Thymus (tissue), 14 donors: ENCODE measurements at places on chromosomes 1 and 21.

GRCh38 chr1:111275079-111275478 is 15.6 kb upstream of the CHIA start:
- no peak for DNase-seq

DNA sequence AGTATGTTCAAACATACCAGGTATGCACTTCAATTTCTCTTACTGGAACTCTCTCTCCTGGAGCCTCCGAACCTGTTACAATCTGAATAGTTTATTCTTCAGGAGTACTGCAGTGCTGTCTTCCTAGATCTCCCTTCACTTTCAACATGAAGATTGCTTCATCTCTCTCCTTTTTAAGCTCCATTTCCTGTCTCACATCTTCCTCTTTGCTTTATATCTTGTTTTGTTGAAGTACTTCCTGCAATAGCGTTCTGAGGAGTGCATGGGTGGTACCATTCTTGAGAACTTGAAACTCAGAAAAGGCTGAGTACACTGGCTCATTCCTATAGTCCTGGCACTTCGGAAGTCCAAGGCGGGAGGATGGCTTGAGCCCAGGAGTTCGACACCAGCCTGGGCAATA is 15.7 kb upstream of the C1orf146 start:
- DNase-seq: no peak

DNA sequence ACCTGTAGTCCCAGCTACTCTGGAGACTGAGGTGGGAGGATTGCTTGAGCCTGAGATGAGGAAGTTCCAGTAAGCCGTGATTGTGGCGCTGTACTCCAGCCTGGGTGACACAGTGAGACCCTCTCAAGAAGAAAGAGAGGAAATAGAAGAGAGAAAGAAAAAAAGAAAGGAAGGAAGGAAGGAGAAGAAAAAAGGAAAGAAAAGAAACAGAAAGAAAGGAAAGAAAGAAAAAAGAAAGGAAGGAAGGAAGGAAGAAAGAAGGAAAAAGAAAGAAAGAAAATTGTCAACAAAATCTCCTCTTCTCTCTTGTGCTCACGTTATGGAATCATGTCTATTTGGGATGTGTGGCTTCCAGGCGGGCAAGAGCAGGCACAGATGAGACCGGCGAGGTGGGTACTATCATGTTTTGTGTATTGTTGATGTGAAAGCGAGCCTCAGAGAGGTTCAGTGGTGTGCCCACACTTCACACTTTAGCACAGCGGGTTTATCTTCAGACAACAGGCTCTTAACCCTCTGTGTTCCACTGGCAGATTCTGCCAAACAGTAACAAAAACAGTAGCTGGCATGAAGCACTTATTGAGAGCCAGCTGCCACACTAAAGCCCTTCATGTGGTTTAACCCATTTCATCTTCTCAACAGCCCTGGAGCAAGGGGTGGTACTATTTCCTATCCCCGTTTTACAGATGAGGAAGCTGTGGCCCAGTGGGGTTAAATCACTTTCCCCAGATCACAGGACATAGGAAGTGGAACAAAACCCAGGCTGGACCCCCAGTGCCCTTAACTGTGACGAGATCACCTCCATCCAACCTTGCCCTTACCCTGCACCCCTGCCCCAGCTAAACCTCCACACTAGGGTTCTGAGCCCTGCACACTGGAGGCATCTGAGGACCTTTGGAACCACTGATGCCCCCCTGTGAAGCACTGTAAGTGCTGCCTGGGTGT is 94.7 kb upstream of the TARDBP start:
- peak; percentile 92 for DNase-seq

DNA sequence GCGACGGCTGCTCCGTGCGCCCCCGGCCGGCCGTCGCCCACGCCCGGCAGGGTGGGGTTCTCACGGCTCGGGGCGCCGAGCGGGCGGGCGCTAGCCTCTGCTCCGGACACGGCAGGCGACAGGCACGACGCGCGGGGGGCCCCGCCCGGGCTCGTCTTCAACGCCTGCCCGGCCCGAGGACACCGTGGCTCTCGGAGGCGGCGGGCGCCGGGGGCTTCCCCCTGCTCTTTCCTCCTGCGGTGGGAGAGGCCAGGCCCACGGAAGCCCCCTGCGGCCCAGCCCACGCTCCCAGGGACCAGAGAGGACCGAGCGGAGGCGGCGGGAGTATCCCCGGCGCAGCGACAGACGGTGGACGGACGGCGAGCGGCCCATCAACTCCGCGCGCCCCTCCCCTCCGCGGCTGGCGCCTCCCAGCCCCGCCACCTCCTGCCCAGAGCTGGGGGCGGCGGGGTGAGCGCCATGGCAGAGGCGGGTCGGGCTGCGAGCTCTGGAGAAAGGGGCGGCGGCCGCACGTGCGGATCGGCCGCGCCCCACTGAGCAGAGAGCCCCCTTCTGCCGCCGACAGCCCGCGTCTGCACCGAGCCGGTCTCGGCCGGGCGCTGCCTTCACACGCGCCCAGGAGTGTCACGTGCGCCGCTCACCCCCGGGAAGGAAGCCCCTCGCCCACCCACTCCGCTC is at the start of the genes SHE and TDRD10:
SHE (minus strand) TSS at position 347 of the 678 bp plus-strand sequence. CDS start 386 bp downstream, outside the sequence.
TDRD10 (plus strand) TSS at position 154 of the 678 bp plus-strand sequence. CDS start 4,685 bp downstream, outside the sequence.
- DNase-seq: no peak

- DNase-seq: no peak
Measured at GRCh38 chr1:212470059-212470458, 37.3 kb downstream of the NENF start.

GRCh38 chr1:189315035-189315901 is 1162.4 kb downstream of the BRINP3 start:
- no peak for DNase-seq

GRCh38 chr1:199010492-199010891 is 371.7 kb downstream of the PTPRC start:
- no peak for DNase-seq

DNA sequence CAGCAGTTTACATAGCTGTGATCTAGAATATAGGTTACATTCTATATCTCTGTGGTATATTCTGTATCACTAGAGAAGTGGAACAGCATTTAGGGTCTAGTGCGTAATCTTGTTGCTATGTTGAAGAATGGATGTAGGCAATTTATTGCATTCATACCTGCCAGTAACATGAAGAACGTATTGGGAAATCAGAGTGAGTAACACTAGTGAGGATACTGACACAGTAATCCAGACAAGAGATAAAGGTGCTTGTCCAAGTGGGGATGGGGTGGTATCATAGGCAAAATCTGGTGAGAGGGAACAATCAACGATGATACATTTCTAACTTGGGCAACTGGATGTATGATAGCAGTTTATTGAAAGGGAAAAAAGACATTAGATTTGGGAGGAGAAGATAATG is 9.8 kb downstream of the PPP2R5A start:
- DNase-seq: no peak

GRCh38 chr21:44437371-44437695 is 18.0 kb upstream of the LRRC3 start:
- DNase-seq: no peak

DNA sequence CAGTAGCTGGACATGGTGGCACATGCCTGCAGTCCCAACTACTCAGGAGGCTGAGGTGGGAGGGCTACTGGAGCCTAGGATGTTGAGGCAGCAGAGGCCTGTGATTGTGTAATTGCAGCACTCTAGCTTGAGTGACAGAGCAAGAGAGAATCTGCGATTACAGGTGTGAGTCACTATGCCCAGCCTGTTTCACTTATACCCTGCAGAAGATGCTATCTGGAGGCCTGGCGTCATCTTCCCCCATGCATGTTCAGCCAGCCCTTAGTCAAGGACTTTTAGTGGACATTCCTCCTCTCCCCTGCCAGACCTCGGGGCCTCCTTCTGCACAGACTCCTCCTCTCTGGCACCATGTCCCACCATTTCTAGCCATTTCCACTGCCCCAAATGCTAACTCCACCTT is 36.3 kb upstream of the RCC2 start:
- DNase-seq: no peak

DNA sequence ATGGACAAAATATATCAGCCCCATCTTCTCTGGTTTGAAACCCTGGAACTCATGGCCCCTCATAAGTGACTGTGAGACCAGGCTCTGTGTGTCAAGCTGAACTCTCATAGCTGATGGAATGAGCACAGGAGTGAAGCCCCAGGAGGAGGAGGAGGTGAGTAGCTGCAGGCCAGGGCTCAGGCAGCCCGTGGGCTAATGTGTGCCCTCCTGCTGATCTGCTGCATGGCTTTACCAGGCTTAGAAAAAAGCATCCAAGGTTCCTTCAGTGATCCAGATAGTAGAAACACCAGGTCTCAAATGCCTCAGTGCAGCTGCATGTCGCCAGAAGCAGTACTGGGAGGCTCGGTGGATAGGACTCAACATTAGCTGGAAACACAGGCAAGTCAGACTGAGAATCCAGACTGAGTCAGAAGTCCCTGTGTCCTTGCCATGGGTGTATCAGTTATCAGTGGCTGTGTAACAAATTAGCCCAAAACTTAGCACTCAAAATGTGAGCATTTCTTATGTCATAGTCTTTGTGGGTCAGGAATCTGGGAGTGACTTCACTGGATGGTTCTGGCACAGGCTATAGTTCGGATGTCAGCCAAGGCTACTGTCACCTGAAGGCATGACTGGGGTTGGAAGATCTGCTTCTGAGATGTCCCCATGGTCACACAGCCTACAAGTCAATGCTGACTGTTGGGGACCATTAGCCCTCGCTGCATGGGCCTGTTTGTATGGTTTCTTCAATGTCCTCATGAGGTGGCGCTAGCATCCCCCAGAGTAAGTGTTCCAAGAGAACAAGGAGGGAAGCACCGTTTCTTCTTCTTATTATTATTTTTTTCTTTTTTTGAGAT is 255.4 kb upstream of the IRF2BP2 start:
- no peak for DNase-seq

DNA sequence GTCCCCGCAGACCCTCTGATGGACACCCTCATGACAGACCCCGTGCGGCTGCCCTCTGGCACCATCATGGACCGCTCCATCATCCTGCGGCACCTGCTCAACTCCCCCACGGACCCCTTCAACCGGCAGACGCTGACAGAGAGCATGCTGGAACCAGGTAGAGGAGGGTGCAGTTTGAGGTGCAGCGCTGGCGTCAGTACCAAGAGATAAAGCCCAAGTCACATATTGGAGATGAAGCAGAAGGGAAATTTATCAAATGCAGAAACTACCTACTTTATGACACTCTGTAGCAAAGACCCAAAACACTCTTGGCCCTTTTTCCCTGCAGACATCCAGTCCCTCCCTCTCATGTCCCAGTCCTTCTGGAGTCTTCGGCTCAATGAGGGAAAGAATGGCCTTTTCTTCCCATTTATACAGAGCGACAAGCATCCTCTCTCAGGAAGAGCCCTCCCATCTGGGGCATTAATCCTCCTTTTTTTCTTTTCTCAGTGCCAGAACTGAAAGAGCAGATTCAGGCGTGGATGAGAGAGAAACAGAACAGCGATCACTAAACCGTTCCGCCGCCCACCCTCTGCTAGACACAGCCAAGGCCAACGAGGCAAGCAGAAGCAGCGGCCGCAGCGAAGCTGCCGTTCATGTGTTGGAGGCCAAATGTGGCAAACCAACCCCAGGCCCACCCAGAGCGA is 30.8 kb upstream of the KIF1B start:
- DNase-seq: no peak

DNA sequence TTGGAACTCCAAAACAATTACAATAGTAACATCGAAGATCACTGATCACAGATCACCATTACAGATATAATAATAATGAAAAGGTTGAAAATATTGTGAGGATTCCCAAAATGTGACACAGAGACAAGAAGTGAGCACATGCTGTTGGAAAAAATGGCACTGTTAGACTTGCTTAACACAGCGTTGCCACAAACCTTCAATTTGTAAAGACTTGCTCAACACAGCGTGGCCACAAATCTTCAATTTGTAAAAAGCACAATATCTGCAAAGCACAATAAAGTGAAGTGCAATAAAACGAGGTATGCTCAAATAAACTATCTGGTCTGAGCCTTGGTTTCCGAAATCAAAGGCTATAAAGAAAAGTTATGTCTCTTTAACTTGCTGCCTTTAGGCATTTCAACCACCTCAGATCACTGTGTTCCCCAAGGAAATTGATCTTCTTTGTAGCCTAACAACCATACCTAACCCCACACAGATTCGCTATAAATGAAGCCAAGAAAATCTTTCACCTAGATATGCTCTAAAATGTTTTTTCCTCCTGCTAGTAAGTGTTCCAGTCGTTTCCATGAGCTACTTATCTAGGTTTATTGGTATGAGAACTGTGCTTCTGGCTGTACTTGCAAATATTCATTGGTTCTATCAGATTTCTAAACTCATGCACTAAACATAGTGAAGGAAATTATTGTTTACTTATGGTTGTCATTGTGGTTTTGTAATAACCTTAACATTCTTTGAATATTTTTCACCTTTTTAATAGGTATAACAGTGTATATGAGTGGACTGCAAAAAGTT is 13.1 kb upstream of the LPGAT1 start:
- no peak for DNase-seq

DNA sequence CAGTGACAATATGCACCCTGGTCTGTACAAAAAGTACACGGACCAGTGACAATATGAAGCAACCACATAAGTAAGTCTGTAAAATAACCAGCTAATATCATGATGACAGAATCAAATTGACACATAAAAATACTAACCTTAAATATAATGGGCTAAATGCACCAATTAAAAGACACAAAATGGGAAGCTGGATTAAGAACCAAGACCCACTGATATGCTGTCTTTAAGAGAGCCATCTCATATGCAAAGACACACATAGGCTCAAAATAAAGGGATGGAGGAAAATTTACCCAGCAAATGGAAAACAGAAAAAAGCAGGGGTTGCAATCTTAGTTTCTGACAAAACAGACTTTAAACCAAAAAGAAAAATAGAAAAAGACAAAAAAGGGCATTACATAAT is 70.4 kb upstream of the VCAM1 start:
- DNase-seq: no peak

DNA sequence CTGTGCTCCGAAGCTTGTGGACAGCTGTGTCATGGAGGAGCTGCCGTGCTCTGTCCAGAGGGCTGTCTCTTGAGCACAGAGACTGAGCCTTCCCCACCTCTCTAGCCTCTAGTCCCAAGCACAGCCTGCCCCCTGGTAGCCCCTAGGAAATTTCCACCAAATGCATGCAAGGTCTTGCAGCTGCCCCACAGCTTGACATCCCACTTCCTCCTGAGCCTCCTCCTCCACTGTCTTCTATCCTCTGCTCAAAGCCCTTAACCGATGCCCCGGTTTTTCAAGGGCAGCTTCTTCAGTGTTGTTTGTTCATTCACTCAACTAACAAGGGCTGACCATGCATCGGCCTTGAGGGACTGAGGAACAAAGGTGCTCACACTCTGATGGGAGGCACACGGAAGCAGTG is 20.6 kb upstream of the PROK1 start:
- no peak for DNase-seq
